Activated CD4-positive, alpha-beta memory T cell treated with anti-CD3 and anti-CD28 coated beads, Interleukin-2, amount 10 ng/mL, durations not matched to agents 7 days and 5 days (primary cell): ENCODE measurements at places on chromosomes 5 and 9.

DNA sequence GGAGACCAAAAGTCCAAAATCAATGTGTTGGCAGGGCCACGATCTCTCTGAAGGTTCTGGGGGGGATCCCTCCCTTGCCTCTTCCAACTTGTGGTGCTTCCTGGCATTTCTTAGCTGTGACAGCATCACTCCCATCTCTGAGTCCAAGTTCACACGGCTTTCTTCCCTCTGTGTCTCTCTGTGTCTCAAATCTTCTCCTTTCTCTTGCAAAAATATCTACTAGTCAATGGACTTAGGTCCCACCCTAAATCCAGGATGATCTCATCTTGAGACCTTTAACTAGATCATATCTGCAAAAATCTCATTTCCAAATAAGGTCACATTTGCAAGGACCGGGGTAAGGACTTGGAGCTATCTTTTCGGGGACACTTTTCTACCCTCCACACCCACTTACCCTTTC, 186.1 kb downstream of the HSD17B3 start:
- DNase-seq = no peak

GRCh38 chr5:90326995-90327394, 82.6 kb downstream of the CETN3 start:
- no peak for DNase-seq

DNA sequence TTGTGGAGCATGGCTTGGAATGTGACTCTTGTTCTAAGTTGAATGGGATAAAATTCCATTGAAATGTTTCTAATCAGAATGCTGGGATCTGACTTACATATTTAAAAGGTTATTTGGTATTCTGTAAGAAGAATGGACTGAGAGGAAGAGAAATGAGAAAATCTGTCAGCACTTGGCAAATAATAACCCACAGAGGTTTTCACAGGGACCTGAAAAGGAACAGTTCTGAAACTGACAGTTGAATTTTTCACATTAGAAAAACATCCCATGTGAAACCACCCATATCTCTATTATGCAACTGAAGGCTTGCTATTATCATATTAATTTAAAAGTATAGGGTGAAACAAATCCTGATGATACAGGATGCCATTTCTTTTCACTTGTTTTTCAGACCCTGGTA, 302.7 kb downstream of the EPB41L4A start:
- DNase-seq = no peak

DNA sequence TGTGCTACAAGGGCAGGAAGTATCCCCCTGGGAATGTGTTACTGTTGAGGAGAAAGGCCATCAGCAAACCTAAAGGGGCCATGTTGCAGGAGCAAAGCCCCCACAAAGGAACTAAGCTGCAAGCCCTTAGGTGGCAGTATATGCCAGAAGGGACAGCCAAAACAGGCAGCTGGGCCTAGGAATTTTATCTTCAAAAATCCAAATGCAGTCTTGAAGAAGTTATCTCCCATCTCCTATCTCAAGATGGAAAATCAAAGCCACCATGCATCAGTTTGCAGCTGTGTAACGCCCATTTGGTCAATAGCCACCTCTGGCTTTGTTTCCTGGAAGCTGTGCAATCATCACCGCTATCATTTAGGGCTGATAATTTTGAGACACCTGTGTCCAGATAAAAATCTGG, 400.3 kb downstream of the ARHGEF28 start:
- DNase-seq = no peak

DNA sequence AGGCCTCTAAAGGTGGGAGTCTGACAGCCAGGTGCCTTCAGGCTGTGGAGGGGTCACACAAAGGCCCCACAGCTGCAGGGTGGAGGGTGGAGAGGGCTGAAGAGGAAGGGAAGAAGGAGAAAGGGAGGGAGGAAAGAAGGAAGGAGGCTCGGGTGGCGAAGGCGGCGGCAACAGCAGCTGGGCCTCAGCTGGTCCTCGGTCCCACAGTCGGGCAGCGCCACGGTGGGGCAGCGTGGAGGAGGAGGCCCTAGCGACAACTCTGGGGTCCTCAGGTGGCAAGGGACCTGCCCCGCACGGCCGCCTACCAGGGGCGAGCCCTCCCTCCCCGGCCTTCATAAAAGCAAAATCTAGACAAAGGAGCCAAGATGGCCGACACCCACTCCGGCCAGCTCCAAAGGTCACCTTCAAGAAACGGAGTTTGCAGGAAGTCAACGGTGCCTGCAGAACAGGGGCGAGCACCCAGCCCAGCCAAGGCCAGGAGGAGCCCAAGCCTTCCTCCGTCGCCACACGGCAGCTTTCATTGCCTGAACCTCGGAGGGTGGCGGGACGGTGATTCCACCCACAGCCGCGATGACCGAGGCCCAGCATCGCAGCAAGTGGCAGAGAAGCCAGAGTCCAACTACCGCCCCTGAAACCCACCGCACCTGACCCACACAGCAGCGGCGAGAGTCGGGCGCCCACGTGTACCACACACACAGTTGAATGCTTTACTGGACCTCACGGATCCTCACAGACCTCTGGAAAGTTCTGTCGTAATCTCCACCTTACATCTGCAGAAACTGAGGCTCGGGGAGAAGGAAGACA, 98.7 kb downstream of the VAV2 start:
- DNase-seq = no peak

DNA sequence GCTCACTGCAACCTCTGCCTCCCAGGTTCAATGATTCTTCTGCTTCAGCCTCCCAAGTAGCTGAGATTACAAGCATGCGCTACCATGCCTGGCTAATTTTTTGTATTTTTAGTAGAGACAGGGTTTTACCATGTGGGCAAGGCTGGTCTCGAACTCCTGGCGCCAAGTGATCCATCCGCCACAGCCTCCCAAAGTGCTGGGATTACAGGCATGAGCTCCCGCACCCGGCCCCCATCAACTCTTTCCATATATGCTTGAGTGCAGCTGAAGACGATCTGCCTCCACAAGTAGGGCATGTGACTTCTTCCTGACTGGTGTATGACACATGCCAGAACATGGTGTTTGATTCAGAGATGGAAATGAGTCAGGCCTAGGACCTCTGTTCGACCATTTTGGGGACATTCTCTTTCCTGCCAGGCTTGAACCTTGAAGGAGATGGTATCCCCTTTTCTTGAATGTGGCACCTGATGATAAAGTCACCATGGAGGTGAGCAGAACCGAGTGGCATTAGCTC, 7.5 kb upstream of the CNOT6 start:
- no peak for DNase-seq

- peak; percentile 58 for DNase-seq
Observed at GRCh38 chr9:19174127-19174912, 47.0 kb upstream of the PLIN2 start.

- no peak for DNase-seq
Observed at GRCh38 chr9:137191691-137192447, 3.4 kb downstream of the SSNA1 start.

GRCh38 chr5:488744-489688, 35.2 kb downstream of the SLC9A3 start:
- DNase-seq = no peak

DNA sequence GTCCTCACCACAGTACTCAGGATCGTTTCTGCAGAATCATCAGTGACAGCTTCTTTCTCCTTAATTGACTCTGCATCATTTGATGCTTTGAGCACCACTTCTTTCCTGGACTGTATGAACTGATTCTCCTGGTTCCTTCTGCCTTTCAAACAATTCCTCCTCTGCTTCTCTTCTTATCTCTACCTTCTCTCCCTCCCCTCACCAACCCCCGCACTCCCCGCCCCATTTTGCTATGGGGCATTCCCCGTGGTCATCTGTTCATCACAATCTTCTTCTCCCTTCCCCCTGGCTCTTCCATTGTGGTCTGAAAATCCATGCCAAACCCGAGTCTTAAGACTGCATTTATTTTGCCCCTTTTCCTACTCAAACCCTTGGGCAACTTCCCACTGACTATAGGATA, 57.9 kb downstream of the FAM78A start:
- DNase-seq = no peak

DNA sequence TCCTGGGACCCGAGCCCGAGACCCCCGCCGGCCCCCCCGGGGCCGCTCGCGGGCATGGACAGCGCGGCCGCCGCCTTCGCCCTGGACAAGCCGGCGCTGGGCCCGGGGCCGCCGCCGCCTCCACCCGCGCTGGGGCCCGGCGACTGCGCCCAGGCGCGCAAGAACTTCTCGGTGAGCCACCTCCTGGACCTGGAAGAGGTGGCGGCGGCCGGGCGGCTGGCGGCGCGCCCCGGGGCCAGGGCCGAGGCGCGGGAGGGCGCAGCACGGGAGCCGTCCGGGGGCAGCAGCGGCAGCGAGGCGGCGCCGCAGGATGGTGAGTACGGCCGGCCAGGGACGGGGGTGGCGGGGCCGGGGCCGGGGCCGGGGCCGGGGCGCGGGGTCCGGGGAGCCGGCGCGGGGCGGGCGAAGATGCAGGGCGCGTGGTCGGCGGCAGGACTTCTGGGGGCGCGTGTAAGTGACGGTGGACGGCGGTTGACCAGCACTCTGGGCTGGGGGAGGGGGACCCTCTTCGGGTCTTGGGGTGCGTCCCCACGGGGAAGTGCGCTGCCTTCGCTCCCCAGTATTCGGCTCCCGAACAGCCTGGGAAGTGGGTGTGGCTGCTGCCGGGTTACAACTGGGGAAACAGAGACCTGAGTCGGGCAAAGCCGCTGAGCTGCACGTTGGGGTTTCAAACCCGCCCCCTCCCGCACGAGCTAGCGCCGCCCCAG, 520 bp downstream of the PRRX2 start:
- DNase-seq = no peak

GRCh38 chr5:102874054-102874453, 118.9 kb downstream of the PAM start:
- DNase-seq = no peak

- DNase-seq = no peak
Observed at GRCh38 chr5:142934051-142934762, 164.0 kb downstream of the ARHGAP26 start.

DNA sequence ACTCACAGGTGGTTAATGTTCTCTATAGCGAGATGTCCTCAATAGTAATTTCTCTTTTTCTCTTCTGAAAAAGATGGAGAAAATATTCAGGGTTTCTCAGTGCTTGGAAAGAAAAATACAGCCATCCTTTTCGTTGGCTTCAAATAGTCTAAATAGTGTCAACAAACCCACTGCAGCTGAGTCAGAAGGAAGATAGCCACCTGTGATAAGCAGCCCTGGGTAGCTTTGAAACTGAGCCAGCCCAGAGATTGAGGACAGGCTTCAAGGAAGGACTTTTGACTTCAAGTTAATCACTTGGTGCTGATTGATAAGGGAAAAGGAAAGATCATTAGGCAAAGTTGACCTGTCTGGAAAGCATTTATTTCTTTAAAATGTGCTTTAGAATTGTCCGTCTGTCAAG, 78.7 kb upstream of the TYRP1 start:
- no peak for DNase-seq

DNA sequence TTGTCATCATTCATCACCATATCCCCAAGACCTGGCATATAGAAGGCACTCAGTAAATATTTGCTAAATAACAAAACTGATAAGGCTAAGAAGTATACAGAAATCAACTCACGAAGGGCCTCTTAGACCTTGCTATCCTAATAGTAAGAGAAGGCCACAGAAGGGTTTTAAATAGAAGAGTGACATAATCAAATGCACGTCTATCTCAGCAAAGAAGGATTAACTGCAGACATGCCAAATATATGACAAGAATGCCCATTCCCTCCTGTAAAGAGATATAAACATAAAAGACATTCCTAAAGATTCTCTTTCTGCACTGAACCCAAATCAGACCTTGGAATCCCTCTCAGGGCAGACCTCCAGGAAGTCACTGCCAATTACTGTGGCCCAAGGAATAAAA, 34.1 kb downstream of the ECPAS start:
- DNase-seq = no peak

DNA sequence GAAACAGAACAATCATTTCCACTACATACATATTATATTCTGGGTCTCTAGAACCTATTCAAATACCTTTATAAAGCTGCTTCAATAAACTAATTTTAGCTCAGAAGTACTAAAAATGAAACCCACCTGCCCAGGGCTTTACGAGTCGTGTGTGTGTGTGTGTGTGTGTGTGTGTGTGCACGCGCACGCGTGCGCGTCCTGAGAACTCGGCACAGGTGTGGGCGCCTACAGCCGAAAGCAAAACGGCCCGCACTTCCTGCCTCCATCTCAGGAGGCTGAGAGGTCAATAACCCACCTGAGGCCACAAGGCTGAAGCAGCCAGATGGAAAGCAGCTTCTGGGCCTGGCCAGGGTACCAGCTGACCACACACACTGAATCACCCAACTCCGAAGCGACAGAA, 3.0 kb downstream of the CLPTM1L start:
- no peak for DNase-seq

DNA sequence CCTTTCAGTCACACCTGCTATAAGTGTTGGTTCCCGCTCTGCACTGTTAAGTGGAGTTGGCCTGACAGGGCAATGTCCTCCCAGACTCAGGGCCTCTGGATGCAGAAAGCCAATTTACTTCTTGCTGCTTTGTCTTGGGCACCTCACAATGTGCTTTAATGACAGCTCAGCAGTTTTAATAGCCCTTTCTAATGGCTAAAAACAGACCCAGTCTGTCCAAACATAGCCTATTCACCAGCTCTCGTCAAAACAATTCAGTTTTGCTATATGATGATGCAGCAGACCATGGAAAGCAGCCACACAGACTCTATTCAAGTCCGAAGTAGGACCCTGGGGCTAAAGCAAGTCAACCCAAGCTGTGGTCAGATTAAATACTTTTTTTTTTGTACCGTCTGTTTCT, 529.1 kb upstream of the SEMA6A start:
- DNase-seq = no peak

DNA sequence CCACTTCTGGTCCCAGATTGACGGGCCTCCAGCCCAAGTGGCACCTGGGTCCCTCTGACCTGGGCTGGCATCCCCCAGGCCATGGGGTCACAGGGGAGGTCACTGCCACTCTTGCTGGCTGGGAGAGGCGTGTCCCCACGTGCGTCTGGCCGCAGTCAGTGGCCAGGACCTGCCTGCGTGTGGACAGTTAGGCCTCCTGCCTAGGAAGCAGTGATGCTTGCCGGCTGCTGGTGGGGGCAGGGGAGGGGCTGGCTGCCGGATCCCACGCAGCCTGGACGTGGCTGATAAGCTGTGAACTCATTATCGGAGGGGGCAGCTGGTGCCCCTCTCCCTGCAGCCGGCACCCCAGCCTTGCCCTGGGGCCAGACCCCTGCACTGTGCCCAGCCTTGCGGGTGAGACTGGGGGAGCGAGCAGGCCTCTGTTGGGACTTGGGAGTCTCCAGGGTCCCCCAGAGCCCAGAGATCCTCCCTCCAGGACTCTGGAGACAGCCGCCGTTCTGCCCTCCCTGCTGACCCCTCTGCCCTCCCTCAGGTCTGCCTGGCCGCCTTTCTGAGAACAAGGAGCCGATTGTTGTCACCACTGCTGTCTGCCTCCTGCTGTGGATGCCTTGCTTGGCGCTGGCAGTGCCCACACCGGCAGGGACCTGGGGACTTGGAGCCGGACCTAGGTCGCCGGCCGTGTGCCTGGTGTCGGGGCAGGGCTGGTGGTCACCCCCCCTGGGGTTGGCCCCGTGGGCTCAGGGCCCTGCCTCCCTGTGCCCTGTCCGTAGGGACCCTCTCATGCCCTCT, 12.3 kb downstream of the RXRA start:
- DNase-seq = no peak

GRCh38 chr5:8456846-8457186, 587.9 kb downstream of the MTRR start:
- DNase-seq = no peak

GRCh38 chr5:100108883-100109282, 426.3 kb upstream of the FAM174A start:
- DNase-seq = no peak
